NCI-H446 (cell line): ENCODE measurements at places on chromosomes 5 and 9.

- no peak for DNase-seq
These were observed 324.8 kb upstream of the FTMT start for GRCh38 chr5:121526908-121527307.

GRCh38 chr9:123039617-123040219 is 6.3 kb downstream of the GPR21 start:
- DNase-seq, result no peak

DNA sequence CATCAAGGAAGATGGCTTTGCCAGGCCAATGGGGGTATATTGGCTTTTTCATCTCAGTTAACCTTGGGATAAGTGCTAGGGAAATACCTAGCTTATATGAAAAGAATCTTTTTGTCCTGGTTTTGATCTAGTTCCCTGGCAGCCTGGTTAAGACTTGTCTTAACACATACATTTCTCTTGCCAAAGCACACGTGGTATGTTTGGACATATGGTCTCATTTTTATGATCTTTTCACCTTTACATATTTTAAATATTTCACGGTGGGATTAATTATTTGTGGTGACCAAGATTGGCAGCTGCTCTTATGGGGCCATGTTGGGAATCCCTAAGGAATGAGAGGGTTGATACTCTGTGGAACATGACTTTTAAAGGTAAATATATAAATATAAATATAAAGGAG is 312.5 kb downstream of the NPR3 start:
- DNase-seq, result no peak

- DNase-seq, result no peak
These were observed 5.8 kb downstream of the DCANP1 start for GRCh38 chr5:135441350-135441831.

DNA sequence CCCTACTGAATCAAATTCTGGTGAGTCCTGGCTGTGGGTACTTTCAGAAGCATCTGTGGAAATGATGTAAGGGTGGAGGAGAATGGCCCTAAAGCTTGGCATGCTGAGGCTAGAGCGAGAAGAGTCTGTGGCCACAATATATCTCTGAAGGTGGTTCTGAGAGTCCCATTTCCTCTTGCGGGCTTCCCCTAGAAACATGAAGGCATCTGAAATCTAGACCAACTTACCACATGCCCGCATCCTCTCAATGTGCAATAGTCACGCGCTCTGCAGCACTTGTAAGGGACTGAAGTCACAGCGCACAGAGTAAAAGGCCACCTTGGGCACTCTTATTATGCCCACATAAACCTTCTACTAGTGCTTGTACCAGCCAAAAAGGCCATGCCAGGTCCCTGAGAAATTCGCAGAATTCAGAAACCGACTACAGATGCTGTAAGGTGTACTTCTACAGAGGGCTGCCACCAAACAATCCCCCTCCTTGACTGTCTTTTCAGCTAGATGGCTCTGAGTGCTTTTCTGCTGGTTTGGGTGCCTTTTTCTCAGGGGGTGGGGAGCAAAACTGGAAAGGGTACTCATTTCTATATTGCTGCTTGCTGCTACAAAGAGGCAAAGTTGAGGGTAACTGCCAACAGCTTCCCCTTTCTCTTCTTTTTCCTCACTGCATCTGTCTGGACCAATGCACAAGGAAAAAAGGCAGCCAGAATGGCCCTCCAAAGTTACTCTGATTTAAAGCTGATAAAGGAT is 107.3 kb downstream of the ZDHHC21 start:
- no peak for DNase-seq

- no peak for DNase-seq
These were observed 100.7 kb downstream of the CACNA1B start for GRCh38 chr9:137978262-137978714.

DNA sequence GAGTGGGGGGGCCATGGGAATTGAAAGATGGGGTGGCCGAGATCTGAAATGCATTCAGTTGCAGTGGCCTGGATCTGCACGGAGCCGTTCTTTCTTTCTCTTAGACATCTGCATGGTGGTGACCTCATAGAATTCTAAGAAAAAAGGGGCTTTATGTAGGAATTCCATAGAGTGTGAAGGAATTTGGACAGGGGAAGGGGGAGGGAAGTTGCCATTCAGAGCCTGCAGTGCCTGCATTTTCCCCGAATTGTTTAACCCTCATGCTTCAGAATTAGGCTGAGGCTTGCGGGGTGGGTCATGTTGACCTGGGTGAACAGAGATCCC is 4.9 kb downstream of the NEK6 start:
- DNase-seq, result no peak

DNA sequence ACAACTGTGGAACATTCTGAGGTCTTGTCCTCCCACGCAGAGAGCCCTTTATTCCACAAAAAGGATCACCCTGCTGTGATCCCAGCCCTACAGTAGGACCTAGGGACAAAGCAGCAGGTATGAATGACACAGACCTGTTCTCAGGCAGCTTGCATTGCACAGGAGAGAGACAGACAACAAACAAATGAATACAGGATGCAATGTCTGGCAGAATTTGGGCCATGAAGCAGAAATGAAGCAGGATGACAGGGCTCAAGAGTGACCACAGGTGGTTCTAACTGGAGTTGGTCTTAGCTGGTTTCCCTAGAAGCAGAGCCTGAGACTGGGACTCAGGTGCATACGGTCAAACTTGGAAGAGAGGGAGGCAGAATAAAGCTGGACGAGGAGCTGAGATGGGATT is 388.8 kb downstream of the CDK5RAP2 start:
- no peak for DNase-seq

- DNase-seq, result no peak
These were observed 49.6 kb upstream of the ADRB2 start for GRCh38 chr5:148776780-148777179.

DNA sequence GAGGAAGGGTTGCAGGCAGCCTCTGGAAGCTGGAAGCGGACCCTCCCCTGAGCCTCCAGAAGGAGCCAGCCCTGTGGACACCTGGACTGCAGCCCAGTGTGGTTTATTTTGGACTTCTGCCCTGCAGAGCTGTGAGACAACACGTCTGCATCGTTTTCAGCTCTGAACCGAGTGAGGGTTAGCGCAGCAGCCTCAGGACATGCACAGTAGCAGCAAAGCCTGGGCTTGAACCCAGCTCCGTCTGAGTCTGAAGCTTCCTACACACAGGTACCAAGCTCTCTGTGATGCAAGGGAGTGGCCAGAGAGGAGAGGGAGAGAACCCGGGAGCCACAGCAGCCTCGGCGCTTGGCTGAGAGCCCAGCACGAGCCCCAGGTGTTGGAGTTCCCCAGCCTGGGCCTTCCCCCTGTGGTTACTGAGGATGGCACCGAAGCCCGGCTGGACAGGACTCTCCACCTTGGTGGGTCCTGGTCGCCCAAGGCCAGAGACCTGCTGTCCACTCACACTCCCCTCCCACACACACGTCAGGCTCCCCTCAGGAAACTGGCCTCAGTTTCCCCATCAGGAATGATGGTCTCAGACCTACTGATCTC is 128.2 kb downstream of the OLFM1 start:
- peak; percentile 94 for DNase-seq

DNA sequence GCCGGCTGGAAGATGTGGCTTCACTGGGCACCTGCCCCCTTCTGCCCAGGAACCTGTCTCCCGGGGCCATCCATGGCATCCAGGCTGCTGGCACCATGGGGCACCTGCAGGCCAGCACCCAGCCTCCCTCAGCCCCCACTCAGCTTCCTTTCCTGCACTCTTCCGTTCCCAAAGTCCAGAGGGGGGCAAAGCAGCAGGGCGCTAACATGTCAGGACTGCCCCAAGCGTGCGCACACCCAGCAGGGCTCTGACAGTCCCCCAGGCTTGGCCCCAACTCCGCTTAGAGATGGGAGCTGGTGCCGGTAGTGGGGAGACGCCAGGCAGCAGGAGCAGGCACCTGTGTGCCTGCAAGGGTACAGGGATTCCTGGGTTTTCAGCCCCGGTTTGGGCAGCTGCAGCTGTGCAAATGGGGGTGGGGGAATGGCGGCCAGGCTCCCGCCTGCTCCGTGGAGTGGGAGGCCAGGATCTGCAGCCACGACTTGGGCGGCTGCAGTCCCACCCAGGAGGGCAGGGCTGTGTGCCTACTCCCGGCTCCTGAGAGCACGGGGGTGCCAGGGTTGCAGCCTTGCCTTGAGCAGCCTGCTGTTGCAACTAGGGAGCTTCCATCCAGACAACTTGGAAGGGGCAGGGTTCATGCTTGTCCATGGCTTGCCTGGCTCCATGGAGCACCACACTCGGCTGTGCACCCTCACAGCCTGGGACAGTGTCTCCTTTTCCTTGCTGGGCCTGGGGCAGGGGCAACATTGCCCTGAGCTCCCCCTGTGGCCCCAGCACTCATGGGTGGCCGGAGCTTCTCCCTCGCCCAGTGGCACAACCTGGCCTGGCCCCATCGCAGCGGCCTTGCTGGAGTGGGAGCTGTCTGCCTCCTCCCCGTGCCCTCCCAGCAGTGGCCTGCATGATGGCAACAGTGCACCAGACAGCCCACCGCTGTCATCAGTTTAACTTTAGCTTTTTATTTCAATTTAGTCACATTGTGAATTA is 561.1 kb downstream of the MTRR start:
- DNase-seq, result no peak

- DNase-seq, result no peak
These were observed 23.0 kb upstream of the GOLM1 start for GRCh38 chr9:86122311-86122710.

- no peak for DNase-seq
These were observed 3.2 kb upstream of the ALDH1B1 start for GRCh38 chr9:38389313-38389712.
